ENCODE measurements at places on chromosomes 12 and 14.

GRCh38 chr12:105228494-105228893 is 7.5 kb downstream of the APPL2 start:
- DNase-seq: peak; percentile 57

- DNase-seq: no peak
These were observed 15.5 kb downstream of the SEC23A start for GRCh38 chr14:39087493-39087892.

- DNase-seq: no peak
These were observed 32.2 kb downstream of the SLC25A21 start for GRCh38 chr14:37140176-37140575.

DNA sequence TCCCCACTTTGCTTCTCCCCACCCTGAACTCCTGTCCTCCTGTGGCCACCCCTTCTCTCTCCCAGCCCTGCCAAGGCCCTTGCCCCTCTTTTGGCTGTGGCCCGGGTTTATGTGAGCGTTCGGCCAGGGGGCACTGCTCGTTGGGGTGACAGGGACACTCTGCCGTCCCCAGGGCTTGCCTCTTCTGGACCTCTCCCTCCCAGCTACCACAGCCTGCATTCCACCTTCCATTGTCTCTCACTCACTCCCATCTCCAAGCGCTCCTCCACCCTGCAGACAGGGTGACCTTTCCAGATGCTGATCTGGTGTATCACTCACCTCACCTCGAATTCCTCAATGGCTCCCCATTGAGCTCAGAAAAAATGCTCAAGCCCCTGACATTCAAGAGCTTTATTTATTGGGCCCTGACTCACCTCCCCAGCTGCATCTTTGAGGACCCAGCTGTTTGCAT is 1.4 kb downstream of the SERPINA9 start:
- no peak for DNase-seq

GRCh38 chr14:45251912-45252311 is 1.1 kb downstream of the MIS18BP1 start:
- no peak for DNase-seq

GRCh38 chr14:29348504-29348903 is 579.1 kb downstream of the PRKD1 start:
- DNase-seq: no peak

DNA sequence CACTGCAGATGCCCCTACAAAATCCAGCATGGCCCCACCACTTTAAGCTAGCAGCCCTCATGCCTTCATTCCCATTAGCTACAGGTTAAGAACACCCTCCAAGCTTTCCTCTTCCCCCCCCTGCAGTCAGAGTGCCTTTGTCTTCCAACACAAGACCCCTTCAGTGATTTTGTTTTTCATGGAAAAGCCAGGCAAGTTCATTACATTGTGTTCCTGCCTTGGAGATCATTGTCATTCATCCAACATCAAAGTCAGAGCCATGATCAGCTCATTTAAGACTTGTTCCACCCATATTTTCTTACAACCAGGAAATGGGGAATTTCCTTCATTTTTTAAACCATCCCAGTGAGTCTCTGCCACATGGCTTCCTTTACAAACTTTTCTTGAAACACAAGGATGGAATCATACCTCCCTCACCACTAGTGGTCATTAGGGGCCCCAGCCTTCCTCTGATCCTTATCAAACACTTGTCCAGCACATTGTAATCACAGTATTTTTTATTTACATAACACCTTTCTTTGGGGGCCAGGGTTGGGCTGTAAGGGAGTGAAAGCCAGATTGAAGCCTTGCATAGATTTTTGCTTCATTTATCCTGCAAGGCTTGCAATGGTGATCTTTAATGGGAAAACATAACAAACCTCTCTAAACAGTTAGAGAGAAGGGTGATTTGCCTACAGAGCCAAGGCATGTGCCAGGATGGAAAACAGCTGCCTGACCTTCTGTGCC is 765.3 kb downstream of the MED13L start:
- no peak for DNase-seq

DNA sequence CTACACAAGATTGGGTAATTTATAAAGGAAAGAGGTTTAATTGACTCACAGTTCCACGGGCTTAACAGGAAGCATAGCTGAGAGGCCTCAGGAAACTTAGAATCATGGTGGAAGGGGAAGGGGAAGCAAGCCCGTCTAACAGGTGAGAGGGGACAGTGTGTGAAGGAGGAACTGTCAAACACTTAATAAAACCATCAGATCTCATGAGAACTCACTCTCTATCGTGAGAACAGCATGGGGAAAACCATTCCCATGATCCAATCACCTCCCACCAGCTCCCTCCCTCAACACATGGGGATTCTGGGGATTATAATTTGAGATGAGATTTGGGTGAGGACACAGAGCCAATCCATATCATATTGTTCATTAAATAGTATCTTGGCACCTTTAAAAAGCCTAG is 56.1 kb downstream of the EPS8 start:
- DNase-seq: no peak

GRCh38 chr12:65196762-65197567 is 27.6 kb downstream of the LEMD3 start:
- DNase-seq: no peak

DNA sequence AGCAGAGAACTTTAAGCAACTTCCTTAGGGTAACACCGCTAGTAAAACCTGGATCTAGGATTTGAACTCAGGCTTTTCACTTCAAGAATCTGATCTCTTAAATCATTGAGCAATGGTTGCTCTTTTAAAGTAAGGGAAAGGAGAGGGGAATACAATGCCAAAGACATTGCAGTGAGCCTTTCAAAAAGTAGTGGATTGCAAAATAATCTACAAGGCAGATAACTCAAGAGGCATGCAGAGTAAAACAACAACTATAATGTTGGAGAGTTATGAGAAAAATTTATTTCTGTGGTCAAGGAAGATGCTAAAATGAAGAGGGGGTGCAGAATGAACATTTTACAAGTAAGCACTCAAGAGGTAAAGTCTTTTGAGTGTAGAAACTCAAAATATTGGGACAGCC is 432.6 kb downstream of the C12orf50 start:
- DNase-seq: no peak

- no peak for DNase-seq
These were observed 78.7 kb downstream of the HECTD1 start for GRCh38 chr14:31128601-31129526.

- no peak for DNase-seq
These were observed 61.5 kb downstream of the DUSP16 start for GRCh38 chr12:12501121-12501520.

DNA sequence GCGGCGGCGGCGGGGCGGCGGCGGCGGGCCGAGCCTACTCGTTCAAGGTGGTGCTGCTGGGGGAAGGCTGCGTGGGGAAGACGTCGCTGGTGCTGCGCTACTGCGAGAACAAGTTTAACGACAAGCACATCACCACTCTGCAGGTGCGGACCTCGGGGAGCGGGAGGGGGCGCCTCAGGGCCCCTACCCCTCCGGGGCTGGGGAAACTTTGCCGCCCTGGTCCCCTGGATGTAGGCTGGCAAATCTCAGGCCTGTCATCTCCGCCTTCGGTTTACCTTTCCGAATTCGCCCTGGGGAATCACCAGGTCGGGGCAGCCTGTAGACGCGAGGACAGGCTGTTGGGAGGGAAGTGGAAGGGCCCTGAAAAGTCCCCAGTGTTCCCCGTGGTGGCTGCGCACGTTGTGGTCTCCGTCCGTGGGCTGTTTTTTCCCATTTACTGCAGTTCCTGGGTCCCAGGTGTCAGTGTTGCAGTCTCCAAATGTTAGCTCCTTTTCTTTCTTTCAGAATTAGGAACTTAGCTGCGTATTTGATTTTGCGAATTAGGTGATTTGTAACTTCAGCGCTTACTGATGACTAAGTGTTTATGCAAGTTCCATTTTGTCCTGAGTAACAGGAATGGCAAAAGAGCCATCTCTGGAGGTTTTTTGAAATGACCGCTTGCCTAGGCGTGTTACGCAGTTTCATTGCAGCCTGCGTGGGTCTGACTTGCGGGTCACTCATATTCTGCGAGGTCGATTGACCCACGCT is 656 bp downstream of the RAB21 start:
- DNase-seq: no peak

- DNase-seq: no peak
These were observed 306.2 kb upstream of the DIO3 start for GRCh38 chr14:101254805-101255764.

- peak; percentile 82 for DNase-seq
These were observed 14.5 kb downstream of the DYRK2 start for GRCh38 chr12:67662910-67663538.

- DNase-seq: no peak
These were observed 104.5 kb upstream of the EGLN3 start for GRCh38 chr14:34055157-34055950.

DNA sequence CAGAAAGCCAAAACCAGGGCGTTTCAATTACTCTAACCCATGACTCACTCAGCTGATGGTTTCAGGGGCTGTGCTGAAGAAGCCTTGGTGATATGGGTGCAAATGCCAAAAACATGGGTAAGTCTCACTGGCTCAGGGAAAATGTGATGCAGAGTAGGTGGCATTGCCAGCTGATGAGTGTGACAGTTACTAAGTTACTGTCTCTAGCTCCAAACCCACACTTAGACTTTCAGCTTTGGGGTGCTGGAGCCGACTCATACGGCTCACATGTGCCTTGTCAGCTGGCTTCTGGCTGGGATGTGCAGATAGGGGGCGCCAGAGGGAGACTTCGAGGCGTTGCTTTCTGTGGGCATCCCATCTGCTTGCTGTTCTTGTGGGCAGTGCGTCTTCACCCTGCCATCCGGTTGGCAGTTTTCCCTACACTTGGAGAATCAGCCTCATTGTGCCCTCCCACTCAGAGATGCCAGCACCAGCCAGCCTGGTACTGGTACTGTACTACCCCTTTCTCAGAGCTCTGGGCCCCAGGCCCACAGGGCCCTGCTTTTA is 11.1 kb upstream of the KRT7 start:
- no peak for DNase-seq

GRCh38 chr14:37665479-37665878 is 70.0 kb downstream of the TTC6 start:
- DNase-seq: no peak

GRCh38 chr12:40104461-40105264 is 1.2 kb downstream of the SLC2A13 start:
- DNase-seq: no peak

GRCh38 chr14:32996343-32996742 is 57.7 kb downstream of the NPAS3 start:
- no peak for DNase-seq

GRCh38 chr12:101769865-101770264 is 30.6 kb upstream of the SYCP3 start:
- no peak for DNase-seq

GRCh38 chr12:82904219-82904790 is 217.6 kb downstream of the TMTC2 start:
- peak; percentile 10 for DNase-seq

GRCh38 chr12:66600903-66601302 is 78.0 kb downstream of the GRIP1 start:
- DNase-seq: no peak

- no peak for DNase-seq
These were observed 51.3 kb upstream of the PPP2R5C start for GRCh38 chr14:101709962-101710931.

GRCh38 chr12:7502612-7503011 is 965 bp downstream of the CD163 start:
- DNase-seq: no peak

DNA sequence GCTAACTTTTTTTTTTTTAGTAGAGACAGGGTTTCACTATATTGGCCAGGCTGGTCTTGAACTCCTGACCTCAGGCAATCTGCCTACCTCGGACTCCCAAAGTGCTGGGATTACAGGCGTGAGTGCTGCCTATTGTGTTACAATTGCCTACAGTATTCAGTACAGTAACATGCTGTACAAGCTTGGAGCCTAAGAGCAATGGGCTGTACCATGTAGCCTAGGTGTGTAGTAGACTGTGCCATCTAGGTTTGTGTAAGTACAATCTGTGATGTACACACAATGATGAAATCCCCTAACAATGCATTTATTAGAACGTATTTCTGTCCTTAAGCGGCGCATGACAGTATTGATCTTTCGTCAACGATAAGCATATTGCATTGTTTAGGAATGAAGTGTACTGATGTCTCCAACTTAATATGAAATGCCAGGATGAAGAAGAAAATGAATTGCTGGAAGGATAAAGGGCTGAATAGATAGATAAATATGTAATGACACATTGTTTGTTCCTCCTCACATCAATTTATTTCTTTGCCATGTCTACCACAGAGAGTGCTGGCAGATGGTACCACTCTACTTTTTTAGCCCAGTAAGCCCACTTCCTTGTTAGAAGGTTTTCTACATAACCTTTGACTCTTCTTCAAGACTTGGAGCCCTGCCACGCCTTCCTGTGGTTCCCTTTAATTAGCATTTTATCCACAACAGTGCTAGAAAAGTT is 467.5 kb downstream of the VRK1 start:
- DNase-seq: no peak

- DNase-seq: no peak
These were observed 9.7 kb downstream of the JDP2 start for GRCh38 chr14:75437201-75438143.

- DNase-seq: no peak
These were observed 12.6 kb downstream of the LRTM2 start for GRCh38 chr12:1832801-1833595.

DNA sequence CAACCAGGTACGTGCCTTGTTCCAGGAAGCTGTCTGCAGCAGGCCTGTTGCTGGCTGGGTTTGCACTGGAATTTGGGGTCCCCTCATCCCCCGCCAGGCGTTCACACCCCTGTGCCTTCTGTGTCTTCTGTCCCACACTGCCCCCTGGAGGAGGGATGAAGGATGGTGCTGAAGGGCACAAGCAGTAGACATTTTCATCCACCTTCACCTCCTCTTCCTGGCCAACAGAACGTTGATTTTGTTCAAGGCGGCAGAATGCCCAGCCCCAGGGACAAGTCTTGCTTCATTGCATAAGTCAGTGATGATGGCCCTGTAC is 122.1 kb downstream of the CALM1 start:
- DNase-seq: no peak

DNA sequence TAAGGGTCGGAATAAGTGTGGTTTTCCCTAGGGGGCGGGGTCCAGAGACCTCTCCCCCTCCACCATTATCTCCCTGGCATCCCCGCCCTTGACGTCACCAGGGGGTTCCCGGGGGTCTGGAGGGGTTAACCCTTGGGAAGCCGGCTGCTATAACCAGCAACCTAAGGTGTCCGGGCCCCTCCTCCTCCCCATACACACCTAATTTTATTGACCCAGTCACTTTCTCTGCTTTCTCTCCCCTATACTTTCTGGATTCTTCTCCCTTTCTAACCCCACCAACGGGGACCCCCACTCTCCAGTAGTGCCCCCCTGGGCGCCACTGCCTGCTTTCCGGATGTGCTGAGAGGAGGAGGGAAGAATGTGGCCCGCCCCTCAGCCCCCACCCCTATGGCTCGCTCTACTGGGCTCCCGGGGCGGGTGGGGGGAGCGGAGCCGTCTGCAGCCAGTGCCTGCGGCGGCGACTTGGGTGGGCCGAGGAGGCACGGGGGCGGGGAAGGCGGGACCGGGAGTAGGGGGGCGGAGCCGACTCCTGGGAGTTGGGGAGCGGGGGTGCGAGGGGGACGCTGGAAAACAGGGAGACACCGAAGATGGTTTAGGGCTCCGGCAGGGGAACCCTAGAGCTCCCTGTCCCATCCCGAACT is 1.8 kb downstream of the GLI1 start:
- no peak for DNase-seq

- DNase-seq: no peak
These were observed 31.6 kb upstream of the WDR89 start for GRCh38 chr14:63673255-63673654.
